RCC 7860 (cell line): ENCODE measurements at places on chromosomes 16 and 17.

GRCh38 chr17:27586203-27586721 lies 44.7 kb upstream of the LGALS9 start:
- no peak for DNase-seq

GRCh38 chr17:66647391-66647983 lies 187.4 kb upstream of the CACNG5 start:
- no peak for DNase-seq

GRCh38 chr17:47888293-47888692 lies 7.7 kb upstream of the SP2 start:
- DNase-seq: no peak

GRCh38 chr17:47742319-47743181 lies 9.5 kb downstream of the TBX21 start:
- no peak for DNase-seq

DNA sequence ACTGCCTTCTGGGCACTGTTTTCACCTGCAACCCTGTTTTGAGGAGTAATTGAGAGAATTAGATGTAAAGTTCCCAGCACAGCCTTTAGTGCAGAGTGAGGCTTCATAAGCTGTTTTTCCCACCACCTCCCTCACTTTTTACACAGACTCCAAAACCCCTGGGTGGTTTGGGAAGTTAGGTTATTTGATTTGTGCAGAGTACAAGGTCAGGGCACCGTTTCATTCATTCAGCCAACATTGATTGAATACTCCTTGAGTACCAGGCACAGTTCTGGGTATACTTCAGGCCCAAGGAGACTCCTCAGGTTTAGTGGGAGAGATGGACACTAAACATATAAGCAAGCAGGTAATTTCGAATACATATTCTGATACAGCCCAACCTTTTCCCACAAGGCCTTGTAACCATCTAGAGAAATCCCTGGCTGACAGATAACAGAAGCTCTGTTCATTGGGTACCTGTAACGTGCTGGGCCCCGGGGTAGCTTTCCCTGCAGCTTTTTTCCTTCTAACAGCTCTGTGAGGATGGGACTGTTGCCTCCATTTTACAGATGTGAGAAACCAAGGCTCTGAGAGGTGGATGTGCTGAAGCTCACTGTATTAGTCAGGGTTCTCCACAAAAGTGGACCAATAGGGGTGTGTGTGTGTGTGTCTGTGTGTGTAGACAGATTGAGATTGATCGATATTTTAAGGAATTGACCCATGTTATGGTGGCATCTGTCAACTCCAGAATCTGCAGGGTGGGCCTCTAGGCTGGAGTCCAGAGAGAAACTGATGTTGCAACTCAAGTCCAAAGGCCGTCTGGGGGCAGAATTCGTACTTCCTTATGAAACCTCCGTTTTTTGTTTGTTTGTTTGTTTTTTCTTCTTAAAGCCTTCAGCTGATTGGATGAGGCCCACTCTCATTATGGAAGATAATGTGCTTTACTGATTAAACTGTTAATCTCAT lies 234.7 kb downstream of the SNX29 start:
- DNase-seq: no peak

DNA sequence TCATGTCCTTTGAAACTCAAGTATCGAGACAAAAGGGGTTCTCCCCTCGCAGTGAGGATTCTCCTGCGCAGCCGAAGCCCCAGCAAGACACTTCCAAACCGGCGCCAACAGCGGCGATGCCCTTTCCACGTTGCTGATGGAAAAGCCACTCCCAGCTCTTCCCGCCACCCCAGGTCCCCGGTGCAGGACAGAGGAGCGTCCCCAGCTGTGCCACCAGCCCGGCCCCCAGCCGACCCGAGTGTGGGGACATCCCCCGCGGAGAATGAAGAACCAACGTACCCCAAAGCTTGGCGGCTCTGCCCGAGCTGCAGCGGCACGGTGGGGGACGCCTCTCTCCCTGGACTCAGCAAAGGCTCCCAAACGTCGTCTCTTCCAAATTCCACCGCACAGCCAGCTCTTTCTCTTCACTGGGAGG lies 573 bp downstream of the CHST6 start:
- DNase-seq: no peak

DNA sequence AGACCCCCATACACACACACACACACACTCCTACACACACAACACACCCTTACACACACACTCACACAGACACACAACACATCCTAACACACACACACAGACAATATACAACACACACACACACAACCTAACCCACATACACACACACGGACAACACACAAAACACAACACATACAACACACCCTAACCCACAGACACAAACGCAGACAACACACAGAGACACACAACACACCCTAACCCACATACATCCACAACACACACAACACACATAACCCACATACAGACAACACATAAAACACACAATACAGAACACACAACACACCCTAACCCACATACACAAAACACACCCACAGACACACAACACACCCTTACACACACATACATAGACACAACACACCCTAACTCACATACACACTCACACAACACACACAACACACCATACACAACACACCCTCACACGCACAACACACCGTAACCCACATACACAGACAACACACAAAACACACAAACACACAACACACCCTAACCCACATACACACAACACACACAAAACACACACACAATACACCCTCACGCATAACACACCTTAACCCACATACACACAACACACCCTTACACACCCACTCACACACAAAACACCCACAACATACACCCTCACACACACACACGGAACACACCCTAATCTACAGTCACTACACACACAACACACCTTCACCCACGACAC lies 4.4 kb downstream of the ASGR1 start:
- DNase-seq: no peak

DNA sequence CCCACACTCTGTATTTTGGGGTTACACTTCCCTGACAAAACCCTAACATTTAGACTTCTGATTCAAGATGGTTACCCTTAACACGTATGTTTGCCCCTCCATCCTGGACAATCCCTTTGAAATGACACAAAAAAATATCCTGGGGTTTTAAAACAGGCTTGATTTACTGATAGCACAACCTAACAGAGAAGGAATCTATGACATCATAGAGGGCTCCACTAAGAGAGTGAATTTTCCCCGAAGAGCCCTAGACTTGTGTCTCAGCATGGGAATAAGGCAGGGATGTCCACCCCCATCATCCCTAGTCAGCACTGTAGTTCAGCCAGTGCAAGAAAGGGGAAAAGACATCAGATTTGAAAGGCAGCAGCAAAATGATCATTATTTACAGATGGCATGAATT lies 15.8 kb upstream of the SRCIN1 start:
- DNase-seq: no peak

- DNase-seq: no peak
Measured at GRCh38 chr16:4890686-4891085, 43.4 kb downstream of the UBN1 start.

- DNase-seq: no peak
Measured at GRCh38 chr16:9081158-9081557, 10.3 kb upstream of the HAPSTR1 start.

DNA sequence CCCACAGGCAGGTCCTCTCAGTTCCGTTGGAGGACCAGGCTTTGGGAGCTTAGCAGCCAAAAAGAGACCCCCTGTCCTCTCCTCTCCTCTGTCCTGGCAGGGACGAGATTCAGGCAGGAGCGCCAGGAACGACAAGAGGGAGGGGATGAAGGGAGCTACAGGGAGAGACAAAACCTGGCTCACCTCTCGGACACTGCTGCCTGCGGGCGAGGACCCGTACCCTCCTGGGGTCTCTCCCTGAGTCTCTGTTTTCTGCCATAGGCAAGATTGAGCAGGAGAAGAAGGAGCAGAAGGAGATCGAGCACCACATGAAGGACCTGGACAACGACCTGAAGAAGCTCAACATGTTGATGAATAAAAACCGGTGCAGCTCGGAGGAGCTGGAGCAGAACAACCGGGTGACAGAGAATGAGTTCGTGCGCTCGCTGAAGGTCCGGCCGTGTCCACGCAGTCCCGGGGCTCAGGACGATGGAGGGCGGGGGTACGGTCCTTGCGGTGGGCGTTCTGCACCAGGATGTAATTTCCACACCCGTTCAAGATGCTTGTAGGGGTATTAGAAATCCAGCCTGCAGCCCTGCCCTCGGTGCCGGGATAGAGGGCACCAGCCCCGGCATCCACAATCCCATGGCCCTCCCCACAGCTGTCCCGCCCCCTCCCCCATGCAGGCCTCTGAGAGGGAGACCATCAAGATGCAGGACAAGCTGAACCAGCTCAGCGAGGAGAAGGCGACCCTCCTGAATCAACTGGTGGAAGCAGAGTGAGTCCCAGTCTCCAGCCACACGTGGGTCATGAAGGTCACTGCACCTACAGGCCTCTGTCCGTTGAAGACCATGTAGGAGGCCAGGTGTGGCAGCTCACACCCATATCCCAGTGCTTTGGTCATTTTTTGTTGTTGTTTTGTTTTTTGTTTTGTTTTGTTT lies 13.8 kb upstream of the GAA start:
- no peak for DNase-seq

GRCh38 chr17:51739245-51739886 lies 419.1 kb downstream of the CA10 start:
- no peak for DNase-seq

GRCh38 chr16:7124242-7124641 lies 208.4 kb upstream of the RBFOX1 start:
- no peak for DNase-seq

GRCh38 chr16:17173281-17173680 lies 297.5 kb downstream of the XYLT1 start:
- no peak for DNase-seq

DNA sequence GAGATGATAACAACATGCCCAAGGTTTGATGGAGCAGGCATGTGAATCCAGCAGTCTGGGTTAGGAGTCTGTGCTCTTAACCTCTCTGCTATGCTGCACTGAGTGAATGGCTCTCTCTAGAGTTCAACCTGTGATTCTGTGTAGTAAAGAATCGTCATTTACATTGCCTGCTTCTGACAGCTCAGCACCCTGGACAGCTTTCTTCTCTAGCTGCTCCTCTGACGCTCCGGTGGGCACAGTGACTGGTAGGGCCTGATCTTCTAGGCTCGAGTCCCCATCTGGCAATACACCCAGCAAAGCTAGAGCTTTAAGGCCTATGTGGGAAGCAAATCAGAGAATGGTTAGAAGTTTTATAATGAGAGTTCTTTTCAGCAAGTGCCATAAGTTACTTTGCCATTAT lies 85.3 kb upstream of the ATP2A3 start:
- no peak for DNase-seq

- no peak for DNase-seq
Measured at GRCh38 chr16:26885674-26886073, 181.1 kb upstream of the C16orf82 start.

- DNase-seq: no peak
Measured at GRCh38 chr17:64502021-64502420, 4.1 kb downstream of the DDX5 start.

DNA sequence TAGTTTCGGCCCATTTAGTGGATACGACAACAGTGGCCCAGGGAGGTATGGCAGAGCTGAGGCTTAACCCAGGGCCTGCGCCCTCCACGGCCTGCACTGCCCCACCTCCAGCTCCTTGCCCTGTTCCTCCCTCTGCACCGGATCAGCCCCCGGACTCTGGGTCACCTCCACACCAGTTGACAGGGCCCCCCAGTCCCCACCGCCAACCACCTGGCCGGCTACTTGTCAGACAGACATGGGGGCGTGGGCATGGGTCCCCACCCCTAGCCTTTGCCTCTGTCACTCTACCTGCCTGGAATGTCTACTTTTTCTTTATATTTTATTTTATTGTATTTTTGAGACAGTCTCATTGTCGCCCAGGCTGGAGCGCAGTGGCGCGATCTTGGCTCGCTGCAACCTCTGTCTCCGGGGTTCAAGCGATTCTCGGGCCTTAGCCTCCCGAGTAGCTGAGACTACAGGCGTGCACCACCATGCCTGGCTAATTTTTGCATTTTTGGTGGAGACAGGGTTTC lies 3.0 kb upstream of the ACTG1 start:
- no peak for DNase-seq

GRCh38 chr17:44688675-44689476 lies 700 bp downstream of the CCDC43 start:
- DNase-seq: no peak

DNA sequence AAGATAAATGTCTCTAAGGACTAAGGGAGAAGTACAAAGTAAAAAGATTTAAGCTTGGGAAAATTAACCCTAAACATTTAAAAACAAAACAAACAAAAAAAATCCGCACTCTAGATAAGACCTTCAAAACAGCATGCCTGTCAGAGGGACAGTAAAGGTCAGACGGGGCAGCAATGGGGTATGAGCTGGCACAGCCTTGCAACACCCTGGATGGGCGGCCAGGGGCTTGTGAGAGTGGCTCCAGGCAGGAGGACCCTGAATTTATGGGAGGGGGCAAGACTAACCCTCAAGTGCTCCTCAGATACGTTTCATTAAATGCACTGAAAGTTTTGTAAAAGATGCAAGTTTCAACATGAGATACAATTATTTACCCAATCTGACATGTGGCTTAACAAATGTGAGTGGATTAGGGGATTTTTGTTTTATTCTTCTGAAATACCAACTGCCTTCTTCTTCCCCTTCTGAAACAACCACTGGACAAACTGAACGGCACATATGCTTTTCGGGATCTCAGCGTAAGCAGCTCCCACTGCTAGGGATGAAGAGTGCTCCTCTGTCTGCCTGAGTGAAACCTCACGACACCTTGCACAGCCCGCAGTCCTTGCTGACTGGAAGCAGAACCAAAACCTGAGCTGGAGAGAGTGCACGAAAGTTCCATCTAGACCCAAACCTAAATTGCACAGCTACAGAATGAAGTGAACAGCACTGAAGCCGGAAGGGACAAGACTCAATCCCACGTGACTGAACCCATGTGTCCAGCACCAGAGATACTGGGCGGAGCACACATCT lies 128.4 kb downstream of the ANKRD11 start:
- no peak for DNase-seq

- DNase-seq: no peak
Measured at GRCh38 chr16:75169899-75170405, 21.6 kb downstream of the ZFP1 start.

- DNase-seq: no peak
Measured at GRCh38 chr16:86874141-86874540, 295.8 kb downstream of the FOXL1 start.

- no peak for DNase-seq
Measured at GRCh38 chr17:38709864-38710603, 5.0 kb downstream of the MLLT6 start.

DNA sequence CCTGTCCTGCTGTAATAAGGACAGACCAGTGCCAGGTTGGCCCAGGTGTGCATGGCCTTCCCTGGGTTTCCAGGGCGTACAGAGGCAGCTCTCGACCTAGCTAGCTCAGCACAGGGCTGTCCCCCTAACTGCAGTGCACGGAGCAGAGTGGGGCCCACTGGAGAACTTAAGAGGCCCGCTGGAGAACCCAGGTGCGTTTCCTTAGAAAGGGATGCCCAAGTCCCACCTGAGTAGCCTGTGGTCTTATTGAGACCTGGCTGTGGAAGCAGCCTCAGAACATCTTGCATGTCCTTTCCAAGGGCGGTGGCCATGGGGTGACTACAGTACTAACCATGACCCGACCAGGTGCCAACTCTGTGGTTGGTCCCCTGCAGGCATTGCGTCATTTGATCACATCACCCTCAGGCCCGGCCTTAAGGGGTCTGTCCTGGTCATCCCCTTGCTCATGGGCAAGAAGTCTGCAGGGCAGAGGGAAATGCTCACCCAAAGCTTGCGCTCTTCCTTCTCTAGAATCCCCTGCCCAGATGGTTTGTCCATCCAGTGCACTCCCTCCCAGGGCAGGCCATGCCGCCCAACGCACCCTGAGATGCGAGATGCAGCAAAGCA lies 3.3 kb upstream of the CCNF start:
- no peak for DNase-seq

GRCh38 chr17:28792877-28793661 lies 49.3 kb downstream of the TRAF4 start:
- DNase-seq: no peak
